NCI-H187 (cell line): ENCODE measurements at places on chromosomes 11 and 22.

- DNase-seq: no peak
Observed at GRCh38 chr11:130208241-130209127, 48.9 kb downstream of the ST14 start.

- DNase-seq: no peak
Observed at GRCh38 chr22:23313791-23314567, 133.7 kb downstream of the BCR start.

GRCh38 chr11:128904656-128905344, 13.6 kb downstream of the KCNJ5 start:
- DNase-seq: no peak

- peak; percentile 43 for DNase-seq
Observed at GRCh38 chr11:120235024-120235628, 4.8 kb upstream of the POU2F3 start.

GRCh38 chr11:4181782-4182721, 87.5 kb downstream of the RRM1 start:
- DNase-seq: no peak

- DNase-seq: no peak
Observed at GRCh38 chr11:43516316-43516850, 157.7 kb downstream of the TTC17 start.

GRCh38 chr22:41603873-41604332, 14.3 kb upstream of the PMM1 start:
- no peak for DNase-seq

DNA sequence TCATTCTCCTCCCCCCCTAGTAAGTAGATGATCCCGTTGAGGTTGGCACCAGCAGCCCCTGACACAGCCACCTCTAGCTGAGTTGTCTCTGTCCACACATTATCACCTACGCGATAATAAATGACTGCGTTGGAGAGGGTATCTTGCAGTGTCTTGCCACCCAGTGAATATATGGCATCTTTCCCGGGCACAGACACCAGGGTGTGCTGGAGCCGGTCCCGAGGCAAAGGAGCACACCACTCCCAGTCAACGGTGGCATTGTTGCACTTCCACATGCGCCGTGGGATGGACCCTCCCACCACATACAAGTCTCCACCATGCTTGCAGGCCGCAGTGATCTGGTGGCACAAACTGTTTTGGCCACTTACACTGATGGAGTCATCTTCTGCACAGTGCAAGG, 5.4 kb downstream of the KBTBD4 start:
- DNase-seq: no peak

DNA sequence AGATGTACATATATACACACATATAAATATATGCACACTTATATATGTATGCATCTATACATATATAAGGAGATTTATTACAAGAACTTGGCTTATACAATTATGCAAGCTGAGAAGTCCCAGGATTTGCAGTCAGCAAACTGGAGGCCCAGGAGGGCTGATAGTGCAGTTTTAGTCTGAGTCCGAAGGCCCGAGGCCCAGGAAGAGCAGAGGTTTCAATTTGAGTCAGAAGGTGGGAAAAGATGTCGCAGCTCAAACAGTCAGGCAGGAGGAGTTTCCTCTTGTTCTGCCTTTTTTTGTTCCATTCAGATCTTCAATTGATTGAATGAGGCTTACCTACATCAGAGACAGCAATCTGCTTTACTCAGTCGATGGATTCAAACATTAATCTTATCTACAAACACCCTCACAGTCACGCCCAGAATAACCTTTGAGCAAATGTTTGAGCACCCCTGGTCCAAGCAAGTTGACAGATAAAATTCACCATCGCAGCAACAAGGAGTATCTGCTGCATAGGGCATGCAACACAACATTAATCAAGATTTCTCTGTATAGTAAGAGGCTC, 4.0 kb upstream of the SGSM1 start:
- no peak for DNase-seq

GRCh38 chr11:100799445-100799844, 112.4 kb downstream of the ARHGAP42 start:
- no peak for DNase-seq

- no peak for DNase-seq
Observed at GRCh38 chr11:70944636-70945035, 307.7 kb downstream of the SHANK2 start.
